ENCODE measurements at places on chromosomes 4 and X.

DNA sequence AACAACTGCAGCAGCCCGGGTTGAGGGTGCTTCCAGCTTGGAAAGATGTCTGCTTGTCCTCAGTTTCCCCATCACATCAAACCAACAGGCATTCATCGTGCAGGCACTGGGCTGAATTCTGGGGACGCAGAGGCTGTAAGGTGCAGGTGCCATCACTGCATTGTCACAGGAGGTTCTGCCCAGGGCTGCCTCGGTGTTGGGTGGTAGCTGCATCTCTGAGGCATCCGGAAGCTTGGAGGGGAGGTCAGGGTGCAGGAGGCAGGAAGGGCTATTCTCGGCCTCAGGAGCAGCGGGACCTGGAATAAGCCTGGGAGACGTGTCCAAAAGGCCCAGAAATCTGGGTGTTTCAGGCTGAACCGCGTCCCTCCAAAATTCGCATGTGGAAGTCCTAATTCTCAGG lies 134.6 kb downstream of the HMX1 start:
- no peak for DNase-seq

GRCh38 chr4:145055533-145056257 lies 42.3 kb downstream of the ANAPC10 start:
- no peak for DNase-seq

- peak; percentile 34 for DNase-seq
Measured at GRCh38 chrX:38811515-38812243, 10.4 kb downstream of the MID1IP1 start.

- peak; percentile 74 for DNase-seq
Measured at GRCh38 chr4:83644677-83645659, 109.1 kb downstream of the GPAT3 start.

- no peak for DNase-seq
Measured at GRCh38 chr4:154961263-154961662, 180.2 kb downstream of the RBM46 start.

GRCh38 chr4:3770323-3771163 lies 4.4 kb downstream of the ADRA2C start:
- DNase-seq = no peak

DNA sequence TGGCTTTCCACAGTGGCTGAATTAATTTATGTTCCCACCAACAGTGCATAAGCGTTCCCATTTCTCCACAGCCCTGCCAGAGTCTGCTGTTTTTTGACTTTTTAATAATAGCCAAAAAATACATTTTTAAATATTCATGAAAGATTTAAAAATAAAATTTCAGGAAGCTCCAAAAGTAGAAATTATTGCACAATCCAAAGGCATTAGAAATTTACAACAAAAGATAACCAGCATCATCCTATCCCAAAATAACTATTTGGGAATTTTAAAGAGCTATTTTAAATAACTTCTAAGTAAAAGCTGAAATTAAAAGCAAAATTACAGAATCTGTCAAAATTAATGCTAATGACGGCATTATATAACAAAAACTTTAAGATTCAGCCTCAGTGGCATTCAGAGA lies 131.5 kb downstream of the QDPR start:
- no peak for DNase-seq

DNA sequence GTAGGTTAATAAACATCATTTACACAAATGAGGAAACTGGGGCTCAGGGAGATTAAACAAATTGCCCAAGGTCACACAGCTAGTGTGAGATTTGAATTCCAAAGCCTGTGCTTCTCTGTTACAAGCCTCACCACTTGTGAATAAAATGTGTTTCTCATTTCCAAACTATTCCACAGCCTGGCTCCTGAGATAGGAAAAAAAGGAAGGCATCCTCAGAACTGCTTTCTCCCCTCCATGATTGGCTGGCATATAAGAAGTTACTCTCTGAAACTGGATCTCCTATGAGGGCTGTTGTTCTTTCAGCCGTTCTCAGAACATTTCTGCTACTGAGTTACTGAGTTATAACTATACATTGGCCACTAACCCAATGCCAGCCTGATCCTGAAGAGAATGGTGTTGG lies 237.9 kb downstream of the MAML3 start:
- DNase-seq = no peak

GRCh38 chr4:335515-335914 lies 2.1 kb upstream of the ZNF141 start:
- DNase-seq = no peak

GRCh38 chr4:126627255-126627654 lies 1005.5 kb upstream of the INTU start:
- DNase-seq = no peak

DNA sequence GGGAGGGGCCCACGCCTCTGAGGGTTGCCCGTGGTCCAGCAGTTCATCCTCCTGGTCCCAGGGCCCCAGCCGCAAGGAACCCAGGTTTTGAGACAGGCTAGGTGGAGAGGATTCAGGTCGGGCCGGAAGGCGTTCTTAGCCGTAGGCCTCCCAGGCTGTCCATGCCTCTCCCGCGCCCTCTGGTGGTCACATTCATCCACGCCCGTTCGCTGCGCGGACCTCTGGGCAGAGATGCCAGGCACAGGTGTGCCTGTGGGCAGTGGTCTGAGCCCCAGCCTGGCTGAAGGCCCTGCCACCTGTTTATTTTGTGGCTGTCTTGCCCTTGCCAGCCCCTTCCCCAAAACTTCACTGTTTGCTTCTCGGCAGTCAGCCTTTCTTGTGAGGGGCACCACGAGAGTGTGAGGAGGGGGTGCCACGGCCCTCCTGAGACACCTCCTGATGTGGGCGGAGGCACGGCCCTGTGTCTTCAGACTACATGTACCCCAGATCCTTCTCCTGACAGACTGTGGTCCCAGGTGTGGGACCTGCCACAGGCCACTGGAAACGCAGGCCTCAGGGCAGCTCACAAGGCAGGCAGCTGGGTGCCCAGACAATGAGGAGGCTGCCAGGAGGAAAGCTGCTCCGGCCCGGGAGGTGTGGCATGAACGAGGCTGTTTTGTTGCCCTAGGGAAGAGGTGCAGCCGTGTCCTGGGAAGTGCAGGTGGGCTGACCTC lies 5.0 kb downstream of the UVSSA start:
- peak; percentile 90 for DNase-seq

All from activated CD4-positive, alpha-beta T cell treated with anti-CD3 and anti-CD28 coated beads, Interleukin-10, Interleukin-2, amounts not matched to agents 100 ng/mL and 50 ng/mL, durations not matched to agents 16 hours and 8 hours (primary cell).